SW480 (cell line): ENCODE measurements at places on chromosomes 13 and 19.

DNA sequence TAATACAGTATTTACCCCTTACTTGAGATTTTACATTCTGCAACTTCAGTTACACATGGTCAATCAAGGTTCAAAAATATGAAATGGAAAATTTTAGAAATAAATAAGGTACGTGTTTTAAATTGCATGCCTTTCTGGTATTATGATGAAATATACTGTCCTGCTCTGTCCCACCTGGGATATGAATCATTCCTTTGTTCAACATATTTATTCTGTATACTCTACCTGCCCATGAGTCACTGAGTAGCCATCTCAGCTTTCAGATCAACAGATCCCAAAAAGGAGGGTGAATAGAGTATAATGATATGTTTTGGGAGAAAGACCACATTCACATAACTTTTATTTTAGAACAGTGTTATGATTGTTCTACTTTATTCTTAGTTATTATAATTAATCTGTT, 37.8 kb downstream of the STOML3 start:
- DNase-seq, result peak; percentile 88

DNA sequence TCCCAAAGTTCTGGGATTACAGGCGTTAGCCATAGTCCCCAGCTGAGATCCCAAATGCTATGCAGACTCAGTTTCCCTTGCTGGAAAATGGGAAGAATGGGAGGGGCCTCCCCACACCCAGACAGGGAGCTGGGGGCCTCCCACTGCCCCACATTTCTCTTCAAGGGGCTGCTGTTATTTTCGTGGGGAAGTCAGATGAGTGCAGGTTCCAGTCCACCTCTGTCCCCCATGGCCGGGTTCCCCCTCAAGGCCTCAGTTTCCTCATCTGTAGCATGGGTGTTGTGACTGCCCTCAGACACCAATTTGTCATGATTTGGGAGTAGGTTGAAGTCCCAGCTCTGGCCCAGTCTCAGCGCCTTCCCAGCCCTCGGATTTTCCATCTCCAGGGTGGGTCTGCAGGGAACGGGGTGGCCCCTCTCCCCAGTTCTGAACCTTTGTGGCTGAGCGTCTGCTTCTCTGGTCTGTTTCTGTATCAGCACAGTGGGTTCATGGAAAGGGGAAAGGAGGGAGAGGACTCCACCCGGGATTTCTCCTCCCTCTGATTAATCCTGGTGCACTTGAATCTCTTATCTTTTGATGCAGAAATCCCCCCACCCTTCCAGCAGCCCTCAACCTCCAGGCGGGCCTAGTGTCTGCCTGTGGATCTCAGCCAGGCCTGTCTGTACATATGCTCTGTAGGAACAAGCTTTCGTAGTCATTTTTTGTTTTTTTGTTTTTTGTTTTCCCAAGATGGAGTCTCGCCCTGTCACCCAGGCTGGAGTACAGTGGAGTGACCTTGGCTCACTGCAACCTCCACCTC, 12.2 kb downstream of the NFIC start:
- DNase-seq, result no peak

DNA sequence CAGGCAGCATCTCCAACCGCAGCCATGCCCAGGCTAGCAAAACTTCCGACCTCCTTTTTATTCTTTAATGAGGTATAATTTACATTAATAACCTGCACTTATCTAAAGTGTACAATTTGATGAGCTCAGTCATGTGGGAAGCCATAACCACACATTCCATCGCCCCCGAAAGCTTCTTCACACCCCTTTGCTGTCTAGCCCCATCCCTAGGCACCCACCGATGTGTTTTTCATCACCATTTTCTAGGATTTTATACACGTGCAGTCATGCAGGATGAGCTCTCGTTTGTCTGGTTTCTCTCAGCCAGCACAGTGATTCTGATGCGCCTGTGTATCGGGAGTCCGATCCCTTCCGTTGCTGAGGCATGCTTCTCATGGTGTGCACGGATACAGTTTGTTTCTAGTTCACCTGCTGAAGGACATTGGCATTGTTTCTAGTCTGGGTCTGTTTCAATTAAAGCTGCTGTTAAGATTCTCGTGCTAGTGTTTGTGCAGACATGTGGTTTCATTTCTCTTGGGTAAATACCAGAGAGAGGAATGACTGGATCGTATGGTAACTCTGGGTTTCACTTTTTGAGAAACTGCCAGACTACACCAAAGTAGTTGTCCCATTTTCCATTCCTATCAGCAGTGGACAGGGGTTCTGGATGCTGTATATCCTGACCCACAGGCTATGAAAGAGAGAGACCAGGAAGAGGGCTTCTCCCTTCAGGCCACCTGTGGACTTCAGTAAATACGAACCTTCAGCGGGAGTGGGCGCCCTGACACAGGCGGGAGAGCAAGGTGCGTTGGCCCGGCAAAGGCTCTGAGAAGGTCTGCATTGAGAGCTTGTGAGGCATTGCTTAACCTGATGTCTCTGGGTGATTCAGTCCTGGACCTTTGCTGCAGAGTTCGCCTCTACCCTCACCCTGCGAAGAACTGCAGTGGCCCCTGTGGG, 4.9 kb downstream of the AP1M1 start:
- DNase-seq, result no peak

DNA sequence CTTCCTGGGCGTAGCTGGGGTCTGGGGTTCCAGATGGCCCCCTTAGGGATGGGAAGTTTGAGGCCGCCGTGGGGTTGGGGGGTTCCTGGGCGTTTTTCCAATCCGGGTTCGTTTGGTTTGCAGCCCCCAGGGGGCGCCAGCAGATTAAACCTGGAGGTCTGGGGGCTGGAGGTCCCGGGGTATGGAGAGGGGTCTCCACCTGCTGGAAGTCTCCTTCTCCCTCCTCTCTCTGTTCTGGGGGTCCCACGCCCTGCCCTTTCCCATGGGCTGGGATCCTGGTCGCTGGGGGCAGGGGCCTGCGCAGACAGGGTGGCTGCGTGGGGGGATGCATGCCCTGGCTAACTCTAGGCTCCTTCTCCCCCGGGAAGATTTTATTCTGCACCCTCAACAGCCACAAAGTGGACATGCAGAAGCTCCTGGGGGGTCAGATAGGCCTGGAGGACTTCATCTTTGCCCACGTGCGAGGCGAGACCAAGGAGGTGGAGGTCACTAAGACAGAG, 899 bp downstream of the GIPC3 start:
- DNase-seq, result no peak

DNA sequence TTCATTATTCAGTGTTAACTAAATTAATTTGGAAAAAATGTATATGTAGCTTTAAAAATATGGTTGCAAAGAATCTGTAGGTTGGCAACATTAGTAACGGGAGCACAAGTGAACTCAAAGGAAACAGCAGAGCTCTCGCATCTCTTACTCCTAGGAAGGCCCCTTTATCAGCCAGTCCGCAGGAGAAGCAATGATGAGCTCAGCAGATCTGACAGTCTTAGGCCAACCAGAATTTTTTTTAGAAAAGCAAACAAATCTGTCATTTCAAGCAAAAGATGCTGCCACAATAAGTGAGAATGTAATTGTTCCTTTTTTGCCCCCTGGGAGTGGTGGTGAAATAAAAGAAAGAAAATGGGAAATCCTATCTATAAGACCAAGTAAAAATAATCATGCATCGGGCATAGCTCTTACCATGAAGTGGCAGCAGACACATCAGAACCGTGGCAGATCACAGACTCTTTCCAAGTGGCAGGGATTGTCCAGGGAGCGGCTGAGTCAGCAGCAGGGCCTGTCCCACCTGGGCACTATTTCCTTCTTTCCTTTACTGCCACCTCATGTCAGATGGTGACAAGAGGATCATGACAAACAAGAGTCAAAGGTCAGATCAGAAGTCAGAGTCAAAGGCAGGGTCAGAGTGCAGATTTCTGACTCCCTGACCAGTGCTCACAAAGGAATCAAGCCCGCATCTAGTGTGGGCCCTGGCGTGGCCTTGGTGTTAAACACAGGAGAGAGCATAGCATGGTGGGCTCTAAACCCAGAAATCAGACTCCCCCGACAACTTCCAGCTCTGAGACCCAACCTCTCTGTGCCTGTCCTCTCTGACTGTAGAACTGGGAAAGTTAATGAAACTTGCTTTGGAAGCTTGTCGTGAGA, 84.0 kb upstream of the MTIF3 start:
- no peak for DNase-seq
